Activated CD4-positive, alpha-beta T cell treated with anti-CD3 and anti-CD28 coated beads, Interleukin-2, amount 50 U/mL, for 1 hour (primary cell): ENCODE measurements at places on chromosomes 6 and 20.

- DNase-seq = no peak
These were observed 69.2 kb downstream of the TPD52L1 start for GRCh38 chr6:125222531-125223455.

DNA sequence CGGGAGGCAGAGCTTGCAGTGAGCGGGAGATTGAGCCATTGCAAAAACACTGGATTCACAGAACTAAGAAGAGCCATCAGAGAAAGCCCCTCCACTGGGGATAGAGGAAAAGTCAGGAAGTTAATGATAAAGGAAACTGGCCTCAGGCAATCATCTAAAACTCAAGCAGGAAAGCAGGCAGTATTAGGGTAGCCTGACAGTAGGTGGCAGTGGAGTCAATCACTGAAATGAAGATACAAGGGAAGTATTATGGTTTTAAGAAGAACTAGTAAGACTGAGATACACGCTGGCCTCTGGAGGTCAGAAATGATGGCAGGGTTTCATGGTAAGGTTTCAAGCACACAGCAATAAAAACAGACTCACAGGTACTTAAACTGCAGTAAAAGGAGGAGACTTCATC is 578.3 kb downstream of the HACE1 start:
- DNase-seq = no peak

DNA sequence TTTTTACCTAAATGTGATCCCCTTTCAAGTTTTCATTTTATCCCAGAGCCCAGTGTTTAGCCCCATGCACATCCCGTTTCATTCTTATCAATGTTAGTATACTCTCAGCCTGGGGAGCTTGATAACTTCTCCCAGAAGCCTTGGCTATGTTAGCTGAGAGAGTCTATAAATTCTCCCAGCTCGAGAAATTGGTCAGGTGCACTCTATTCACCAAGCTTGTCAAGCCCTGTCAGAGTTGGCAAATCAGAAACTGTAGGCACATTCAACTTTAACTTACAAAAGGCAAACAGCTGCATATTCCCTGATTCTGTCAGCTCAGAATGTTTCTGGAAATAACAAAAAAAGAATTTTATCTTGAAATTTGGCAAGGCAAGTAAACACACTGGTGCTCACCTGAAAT is 62.2 kb upstream of the IMPG1 start:
- DNase-seq = no peak

DNA sequence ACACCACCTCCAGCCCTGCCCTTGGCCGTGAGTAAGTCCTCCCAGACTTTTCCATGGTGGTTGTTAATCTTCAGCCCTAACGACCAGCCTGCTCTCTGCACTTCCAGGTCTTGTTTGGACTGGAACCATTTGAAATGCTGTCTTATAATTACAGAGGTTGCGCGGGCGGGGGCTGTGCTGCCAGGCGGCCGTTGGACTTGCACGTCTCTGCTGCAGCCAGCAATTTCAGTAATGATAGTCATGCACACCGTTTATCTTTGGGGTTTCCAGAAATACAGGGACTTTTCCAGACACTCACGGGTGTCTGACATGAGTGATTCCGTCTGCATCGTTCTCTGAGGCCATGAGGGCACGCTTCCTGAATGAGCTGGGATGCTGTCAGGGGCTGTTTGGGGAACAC is 118.2 kb downstream of the BMP7 start:
- DNase-seq = no peak

- no peak for DNase-seq
These were observed 223.0 kb upstream of the SYNCRIP start for GRCh38 chr6:85865420-85866369.

- DNase-seq = no peak
These were observed 386.8 kb downstream of the HDGFL1 start for GRCh38 chr6:22956029-22956681.

DNA sequence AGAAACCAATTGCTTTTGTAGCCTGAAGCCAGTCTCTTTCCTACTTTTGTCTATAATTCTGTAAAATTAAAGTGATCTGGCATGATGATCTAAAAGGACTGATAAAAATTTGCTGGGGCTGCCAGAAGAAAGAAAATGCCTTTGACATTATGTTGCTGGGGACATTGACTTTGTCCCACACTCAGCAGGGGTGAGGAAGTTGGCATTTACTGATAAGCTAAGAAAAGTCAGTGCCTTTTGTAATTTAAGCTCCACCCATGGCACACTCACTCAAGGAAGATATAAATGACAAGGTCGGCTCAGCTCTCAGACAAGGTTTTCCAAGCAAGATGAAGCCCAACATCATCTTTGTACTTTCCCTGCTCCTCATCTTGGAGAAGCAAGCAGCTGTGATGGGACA is at the start of gene SEMG1:
Gene SEMG1, plus strand, starts transcription at position 309 of the 400 bp plus-strand sequence. Its CDS starts 21 bp downstream, at position 330.
- no peak for DNase-seq

- DNase-seq = no peak
These were observed 33.7 kb upstream of the MEI4 start for GRCh38 chr6:77619114-77619513.
